ENCODE measurements at places on chromosomes 7 and 10.
A peak's percentile ranks its signal among the peaks of the same experiment; 100 is the strongest.

GRCh38 chr7:152436111-152436930, 518 bp upstream of the KMT2C start:
- peak; percentile 82 for DNase-seq

DNA sequence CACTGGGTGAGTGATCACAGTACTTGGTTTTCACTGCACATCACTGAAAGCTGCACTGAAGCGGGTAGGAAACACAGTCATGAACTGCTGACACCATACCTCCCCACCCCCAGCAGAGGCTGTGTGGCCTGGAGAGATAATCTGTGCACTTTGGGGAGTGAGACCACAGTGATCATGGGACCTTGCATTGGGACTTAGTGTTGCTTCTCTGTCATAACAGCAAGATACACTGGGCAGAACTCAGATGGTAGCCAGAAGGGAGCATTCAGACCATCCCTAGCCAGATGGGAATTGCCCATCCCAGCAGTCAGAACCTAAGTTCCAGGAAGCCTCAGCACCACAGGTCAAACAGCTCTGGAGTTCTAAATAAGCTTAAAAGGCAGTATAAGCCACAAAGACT, 346.4 kb upstream of the TMEM229A start:
- DNase-seq, result no peak

- no peak for DNase-seq
Observed at GRCh38 chr10:133161486-133162109, 1.6 kb downstream of the KNDC1 start.

DNA sequence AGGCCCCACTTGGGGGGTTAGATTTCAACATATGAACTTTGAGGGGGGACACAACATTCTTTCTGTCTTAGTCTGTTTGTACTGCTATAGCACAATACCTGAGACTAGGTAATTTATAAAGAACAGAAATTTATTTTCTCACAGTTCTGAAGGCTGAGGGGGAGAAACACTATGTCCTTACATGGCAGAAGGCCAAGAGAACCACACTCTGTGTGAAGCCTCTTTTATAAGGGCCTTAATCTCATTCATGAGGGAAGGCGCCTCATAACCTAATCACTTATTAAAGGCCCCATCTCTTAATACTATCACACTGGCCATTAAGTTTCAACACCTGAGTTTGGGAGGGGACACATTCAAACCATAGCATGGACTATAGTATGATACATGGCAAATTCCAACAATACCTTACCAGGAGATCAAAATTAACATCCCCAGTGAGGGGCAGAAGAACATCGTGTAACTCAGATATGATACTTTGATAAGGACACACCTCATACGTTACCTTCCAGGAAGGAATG, 9.3 kb upstream of the PDLIM1 start:
- no peak for DNase-seq

GRCh38 chr7:34806831-34807230, 148.8 kb downstream of the NPSR1 start:
- peak; percentile 50 for DNase-seq

DNA sequence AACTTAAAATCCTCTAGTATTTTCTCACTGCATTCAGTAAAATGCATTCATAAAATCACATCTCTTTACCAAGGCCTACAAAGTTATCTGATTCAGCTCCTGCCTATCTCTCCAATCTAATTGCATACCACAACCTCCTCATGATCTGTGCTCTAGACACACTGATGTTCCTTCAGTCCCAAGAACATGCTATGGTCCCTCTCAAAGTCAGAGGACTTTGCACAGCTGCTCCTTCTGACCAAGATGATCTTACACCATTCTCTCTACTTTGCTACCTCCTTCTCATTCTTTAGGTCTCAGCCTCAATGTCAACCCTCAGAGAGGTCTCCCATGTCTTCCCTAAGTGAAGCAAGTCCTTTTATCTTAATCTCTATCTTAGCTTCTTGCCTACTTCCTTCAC, 45.5 kb downstream of the CAV1 start:
- no peak for DNase-seq

DNA sequence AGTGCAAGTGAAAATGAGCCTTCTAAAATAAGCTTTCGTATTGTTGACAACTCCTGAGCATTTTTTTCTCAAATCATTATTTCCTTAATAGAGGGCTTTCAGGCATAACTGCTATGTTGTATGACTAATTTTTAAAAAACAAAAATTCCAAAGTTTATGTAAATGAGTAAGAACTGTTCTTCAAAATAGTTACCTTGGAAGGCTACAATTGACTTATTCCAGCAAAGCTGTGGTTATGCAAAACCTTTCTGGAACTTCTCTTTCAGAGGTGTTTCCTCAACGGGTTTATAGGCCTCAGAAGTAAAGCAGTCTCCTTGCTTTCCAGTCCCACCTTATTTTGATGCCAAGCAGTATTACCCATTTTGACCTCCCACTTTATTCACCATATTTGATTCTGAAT, 2.5 kb downstream of the SLC25A28 start:
- no peak for DNase-seq

DNA sequence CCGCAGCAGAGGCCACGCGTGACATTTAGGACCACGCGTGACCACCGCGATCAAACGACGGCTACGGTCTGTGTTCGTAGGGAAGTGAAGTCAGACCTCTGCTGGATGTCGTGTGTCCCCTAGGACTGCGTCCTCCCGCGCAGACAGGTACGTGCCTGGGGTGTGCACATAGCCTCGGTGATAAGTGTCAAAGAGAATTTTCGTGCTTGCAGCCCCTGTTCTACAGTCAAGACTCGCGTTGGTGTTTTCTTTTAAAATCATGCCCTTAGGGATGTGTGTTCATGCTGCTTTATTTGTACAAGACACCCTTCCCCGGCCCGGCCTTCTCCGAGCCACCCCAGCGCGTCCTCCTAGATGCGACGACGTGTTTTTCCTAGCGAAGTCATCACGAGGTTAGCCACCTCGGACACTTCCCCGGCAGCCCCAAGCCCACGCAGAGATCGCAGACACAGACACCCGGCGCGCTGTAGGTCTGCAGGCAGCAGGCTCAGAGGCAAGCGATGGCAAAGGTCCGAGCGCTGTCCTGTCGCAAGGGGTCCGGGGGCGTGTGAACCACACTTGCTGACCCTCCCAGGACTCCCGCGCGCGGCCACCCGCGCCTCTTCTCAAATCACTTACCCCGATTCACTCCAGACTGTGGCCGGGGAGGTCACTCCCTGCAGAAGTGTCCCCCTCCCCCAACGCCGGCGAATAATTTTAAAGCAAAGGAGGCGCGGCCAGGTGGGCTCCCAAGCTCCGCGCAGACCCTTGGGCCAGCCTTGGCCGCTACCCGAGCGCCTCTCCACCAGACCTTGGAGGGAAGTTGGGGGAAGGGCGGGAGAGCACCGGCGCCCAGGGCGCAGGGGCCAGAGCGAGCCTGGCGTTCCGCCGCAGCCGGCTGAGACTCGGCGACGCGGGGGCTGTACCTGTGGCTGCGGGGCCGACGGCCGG, 552 bp downstream of the MKX start:
- peak; percentile 8 for DNase-seq

DNA sequence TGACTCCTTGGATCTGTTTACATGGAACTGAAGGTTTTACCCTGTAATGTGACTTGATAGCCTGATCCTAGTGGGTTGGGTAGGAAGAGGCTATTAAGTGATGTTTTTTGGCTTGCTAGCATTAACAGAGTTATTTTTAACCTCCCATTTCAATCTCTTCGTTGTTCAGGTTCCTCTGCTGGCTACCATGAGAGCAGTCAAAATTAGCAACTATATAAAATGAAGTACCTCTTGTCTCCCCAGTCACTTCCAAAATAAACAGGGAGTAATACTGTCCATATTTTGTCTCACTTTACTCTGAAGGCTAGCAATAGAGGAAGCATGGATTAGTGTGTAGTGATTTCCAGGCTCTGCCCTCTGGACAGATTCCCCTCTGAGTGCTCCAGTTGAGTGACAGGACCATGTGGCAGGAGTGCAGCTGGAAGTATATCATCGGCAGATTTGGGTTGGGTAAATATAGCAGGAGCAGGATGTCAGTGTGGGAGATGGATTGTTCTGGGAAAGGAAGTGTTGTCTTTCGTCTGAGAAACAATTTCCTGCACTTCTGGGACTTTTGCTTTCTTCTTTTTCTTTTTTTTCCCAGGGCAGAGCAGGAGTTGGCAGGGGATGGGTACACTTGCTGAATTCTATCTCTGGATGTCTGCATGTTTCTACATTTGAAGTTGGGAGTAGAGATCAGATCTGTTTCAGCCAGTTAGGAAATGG, 35.2 kb downstream of the GBF1 start:
- peak; percentile 1 for DNase-seq

DNA sequence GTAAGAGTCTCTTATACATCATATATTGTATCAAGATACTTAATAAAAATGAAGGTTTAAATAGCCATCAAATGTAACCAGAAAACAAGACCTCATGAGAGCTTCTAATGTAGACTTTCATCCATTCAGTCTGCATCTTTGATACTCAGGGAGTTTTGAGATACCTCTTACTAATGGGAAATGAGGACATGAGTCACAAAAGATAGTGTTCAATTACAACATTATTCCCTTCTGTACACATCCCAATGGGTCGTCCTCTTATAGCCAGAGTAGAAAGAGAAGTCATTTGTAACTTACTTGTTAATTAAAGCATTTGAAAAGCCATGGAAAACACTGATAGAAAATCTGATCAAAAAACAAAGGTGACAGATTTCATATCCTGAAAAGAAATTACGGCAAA, 19.4 kb downstream of the SHTN1 start:
- no peak for DNase-seq

DNA sequence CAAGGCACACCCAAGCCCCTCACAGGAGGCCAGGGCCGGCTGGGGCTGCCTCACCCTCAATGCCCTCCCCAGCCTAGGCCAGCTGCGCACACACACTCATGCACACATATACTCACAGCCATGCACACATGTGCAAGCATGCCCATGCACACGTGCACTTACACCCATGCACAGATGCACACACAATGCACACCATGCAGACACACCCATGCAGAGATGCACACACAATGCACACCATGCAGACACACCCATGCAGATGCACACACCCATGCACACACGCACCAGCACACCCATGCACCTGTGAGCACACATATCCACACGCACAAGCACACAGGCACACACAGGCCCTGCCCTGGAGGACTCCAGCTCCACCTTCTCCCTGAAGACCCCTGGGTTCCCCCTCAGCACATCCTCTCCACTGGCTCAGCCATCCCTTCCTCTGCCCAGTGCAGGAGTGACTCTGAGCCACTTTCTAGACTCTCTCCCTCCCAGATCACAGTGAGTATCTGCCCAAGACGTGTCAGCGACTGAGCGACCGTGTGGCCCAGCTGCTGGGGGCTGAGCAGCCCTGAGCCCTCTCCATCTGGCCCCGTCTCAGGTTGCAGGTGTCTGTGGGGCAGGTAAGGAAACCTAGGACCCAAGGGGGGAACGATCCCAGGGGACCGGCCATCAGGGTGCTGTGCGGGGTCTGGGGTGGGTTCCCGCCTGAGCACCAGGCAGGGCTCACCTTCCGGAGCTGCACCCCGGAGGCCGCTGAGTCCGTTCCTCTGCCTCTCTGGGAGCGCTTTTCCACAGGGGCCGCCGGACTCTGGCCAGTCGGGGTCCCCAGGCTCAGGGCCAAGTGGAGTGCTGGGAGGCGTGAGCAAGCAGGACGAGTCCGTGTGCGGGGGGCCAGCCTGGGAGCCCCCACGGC, 25.8 kb downstream of the AP5Z1 start:
- no peak for DNase-seq

DNA sequence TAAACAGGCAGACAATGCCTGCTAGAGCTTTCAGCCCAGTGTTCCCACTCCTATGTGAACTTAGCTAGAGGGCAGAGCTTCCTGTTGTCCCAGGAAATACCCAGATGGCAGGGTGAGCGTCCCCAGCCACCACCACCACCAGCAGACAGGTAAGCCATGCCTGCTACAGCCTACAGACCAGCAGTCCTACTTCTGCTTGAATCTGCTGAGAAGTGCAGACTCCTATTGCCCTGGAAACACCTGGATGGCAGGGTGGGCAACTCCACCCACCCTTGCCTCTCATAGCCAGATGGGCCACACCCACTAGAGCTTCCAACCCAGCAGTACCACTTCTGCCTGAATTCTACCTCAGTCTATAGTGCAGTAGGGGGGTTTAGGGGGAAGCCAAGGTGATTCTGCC, 64.4 kb downstream of the FBXL13 start:
- DNase-seq, result no peak

DNA sequence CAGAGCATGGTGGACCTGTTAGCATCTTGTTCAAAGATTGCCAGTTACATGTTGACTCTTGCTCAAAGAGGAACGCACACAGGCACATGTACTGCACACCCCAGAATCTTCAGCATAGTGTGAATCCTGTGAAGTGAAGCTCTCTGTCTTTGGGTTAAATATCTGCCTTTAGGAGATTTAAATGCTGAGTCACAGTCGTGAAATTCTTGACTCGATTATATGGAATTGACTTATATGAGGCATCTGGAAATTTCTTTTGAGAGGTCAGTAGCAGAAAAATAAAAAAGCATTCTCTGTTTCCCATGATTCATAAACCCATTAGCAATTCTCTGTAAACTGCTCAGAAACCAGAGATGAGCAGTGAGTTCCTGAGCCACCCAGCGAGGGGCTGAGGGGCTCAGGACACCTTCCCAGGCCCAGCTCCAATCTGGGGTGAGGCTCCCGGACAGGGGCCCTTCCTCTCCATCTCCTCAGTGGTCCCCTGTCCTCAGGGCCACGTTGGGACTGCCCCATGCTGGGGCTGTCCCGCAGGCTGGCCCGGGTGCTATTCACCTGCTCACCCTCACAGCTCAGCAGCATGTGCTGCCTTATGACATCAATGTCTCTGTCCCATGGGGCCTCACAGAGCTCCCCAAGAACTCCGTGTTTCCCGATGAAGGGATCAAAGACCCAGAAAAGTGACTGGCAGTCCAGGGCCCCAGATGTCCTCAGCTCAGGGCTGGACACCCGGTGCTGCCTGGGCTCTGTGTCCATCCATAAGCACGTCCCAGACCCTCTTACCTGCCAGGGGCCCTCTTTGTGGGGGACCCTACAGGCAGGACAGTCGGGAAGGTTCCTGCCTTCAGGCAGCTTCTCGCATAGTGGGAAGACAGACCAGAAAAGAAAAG, 50.0 kb upstream of the INSIG1 start:
- DNase-seq, result no peak

- peak; percentile 57 for DNase-seq
Observed at GRCh38 chr7:27172823-27173510, 1.2 kb downstream of the HOXA10 start.

- no peak for DNase-seq
Observed at GRCh38 chr7:144820552-144820951, 15.3 kb downstream of the TPK1 start.
